ENCODE measurements at places on chromosomes 3 and 15.

DNA sequence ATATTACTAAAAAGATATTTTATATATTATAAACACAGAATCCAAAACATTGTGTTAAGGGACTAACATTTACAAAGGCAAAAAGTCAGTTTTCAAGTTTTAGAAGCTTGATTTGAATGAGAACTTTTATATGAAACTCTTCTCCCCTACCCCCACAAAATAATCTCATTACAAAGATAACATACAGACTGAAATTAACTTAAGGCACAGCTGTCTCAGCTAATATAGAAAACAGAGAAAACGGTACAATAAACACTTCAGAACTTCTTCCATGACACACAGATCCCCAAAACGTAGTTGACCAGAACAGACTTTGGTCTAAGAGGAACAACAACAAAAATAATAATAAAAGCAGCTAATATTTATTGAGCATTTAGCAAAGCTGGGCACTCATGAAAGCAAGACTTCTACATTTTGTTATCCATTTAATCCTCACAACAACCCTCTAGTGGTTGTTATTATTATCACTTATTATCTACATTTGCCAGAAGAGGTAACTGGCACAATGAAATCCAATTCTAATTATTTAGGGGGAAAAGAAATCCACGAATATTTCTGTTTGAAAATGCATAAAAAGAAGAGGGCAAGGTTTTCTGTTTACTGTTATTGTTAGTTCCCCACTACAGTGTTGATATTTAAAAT lies 68.1 kb downstream of the PFN2 start:
- H3K36me3 ChIP-seq, result no peaks in the 10 kb centered on the region
- no peak for DNase-seq
- H3K4me1 ChIP-seq, result no peaks in the 10 kb centered on the region
- no peak overlapping the region for H3K27ac ChIP-seq
- H3K27me3 ChIP-seq, result no peaks in the 10 kb centered on the region
- no peak overlapping the region for H3K4me3 ChIP-seq

GRCh38 chr3:97838393-97838792 lies 16.6 kb downstream of the CRYBG3 start:
- no peak overlapping the region for H3K4me3 ChIP-seq
- no peaks in the 10 kb centered on the region for H3K36me3 ChIP-seq
- no peak overlapping the region for H3K27ac ChIP-seq
- no peaks in the 10 kb centered on the region for H3K27me3 ChIP-seq
- H3K4me1 ChIP-seq, result no peaks in the 10 kb centered on the region

DNA sequence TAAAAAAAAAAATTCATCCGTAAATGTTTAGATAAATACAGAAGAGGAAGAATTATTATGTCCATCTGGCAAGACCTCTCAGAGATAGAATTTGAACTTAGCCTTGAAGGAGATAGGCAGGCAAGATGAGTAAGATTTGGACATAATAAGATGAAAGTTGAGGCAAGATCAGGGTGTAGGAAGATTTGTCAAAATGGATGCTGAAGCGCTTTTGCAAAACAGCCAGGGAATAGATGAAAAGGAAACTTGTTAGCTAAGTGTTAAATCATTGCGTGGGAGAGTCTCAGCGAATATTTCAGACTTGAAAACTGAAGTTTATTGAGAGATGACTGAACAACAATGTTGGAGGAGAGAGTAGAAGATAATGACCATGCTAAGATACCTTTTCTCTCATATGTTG lies 7.2 kb downstream of the BRK1 start:
- no peaks in the 10 kb centered on the region for H3K27me3 ChIP-seq
- no peak for DNase-seq
- no peaks in the 10 kb centered on the region for H3K4me1 ChIP-seq
- no peak overlapping the region for H3K4me3 ChIP-seq

DNA sequence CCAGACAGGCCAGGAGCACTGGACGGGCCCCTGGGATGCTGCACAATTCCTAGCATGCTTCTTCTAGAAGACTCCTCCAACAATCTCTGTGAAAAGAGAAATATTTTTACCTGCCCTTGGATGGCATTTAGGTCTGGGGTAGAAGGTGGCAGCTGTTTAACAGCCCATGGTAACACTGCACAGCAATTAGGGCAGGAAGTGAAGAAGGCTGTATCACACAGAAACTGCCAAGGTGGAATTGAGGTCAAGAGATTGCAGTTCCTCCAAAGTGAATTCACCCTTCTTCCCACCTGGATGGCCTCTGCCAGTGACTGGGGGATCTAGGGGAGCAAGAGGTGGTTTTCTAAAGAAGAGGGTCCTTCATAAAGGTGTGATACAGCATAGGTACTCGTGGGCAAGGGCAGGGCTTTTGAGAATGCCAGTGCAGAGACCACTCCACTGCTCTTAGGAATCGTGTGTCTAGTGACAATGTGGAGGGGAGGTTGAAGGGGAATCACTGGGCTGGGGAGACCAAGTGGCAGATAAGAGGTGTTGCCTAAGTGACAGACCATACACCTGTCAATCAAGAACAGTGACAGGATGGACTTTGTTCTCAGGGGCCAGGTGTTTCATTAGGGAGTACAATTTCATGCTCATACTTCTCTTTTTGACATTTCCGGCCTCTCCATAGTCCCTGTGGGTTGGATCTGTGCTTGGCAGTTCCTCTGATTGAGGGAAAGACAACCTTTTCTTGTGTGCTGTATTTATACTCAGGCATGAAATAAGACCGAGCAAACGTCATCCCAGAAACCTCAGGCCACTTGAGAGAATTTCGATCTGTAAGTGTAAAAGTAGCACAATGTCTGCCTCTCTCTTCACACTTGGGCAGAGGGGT lies 83.5 kb upstream of the BCL6 start:
- H3K27me3 ChIP-seq, result no peaks in the 10 kb centered on the region
- no peak overlapping the region for H3K27ac ChIP-seq
- no peak for DNase-seq
- H3K36me3 ChIP-seq, result no peaks in the 10 kb centered on the region
- no peak overlapping the region for H3K4me3 ChIP-seq
- H3K4me1 ChIP-seq, result no peaks in the 10 kb centered on the region

- H3K27ac ChIP-seq, result no peak overlapping the region
- no peaks in the 10 kb centered on the region for H3K4me1 ChIP-seq
- no peak overlapping the region for H3K4me3 ChIP-seq
- DNase-seq, result no peak
- H3K36me3 ChIP-seq, result peaks cover 31% of the 10 kb centered on the region
- no peaks in the 10 kb centered on the region for H3K27me3 ChIP-seq
Observed at GRCh38 chr3:48650723-48651122, 12.0 kb downstream of the CELSR3 start.

DNA sequence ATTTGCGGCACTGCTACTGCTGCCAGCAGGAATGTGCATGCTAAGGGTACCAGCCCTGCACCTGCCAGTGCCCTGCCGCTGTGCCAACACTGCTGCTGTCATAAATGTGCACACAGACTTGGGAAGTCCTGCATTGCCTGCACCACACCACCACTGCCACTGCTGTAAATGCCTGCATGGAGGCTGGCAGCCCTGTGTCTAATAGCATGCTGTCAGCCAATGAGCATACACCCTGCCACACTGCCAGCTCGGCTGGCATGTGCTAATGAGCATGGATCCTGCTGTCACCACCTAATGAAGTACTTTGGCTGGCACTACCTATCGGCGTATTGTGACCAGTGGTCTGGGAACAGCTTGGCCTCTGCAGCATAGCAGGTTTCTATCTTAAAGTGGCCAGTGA lies 981.8 kb upstream of the GBE1 start:
- no peak for DNase-seq
- no peaks in the 10 kb centered on the region for H3K4me1 ChIP-seq
- H3K4me3 ChIP-seq, result no peak overlapping the region
- H3K36me3 ChIP-seq, result no peaks in the 10 kb centered on the region
- H3K27me3 ChIP-seq, result no peaks in the 10 kb centered on the region

DNA sequence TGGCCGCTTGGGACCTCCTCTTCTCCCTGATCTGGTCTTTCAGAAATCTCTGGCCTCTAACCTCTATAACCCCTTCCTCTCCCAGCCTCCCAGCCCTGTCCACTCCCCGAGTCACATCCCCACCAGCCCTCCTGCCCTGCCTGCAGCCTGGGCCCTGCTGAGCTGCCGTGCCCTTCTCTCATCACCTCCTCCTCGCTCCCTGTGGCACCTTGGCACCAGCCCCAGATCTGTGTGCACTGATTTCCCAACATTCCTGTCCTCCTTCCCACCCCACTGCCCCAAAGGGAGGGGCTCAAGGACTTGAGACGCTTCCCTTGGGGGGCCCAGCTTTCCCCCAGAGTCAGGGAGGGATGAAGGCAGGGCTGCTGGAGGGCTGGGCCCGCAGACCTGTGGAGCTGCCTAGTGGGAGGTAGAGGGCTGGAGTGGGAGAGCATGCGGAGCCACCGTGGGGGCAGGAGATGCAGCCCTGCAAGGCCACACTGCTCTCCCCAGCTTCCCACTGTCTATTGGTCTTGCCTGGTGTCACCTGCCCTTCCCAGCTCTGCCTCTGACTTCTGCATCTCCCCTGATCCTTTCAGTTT lies 42.7 kb downstream of the EXOG start:
- DNase-seq, result no peak
- no peak overlapping the region for H3K27ac ChIP-seq
- H3K4me3 ChIP-seq, result no peak overlapping the region
- no peaks in the 10 kb centered on the region for H3K27me3 ChIP-seq
- peaks cover 16% of the 10 kb centered on the region for H3K36me3 ChIP-seq
- 0 out of 2 replicates have a peak, but pooled peaks cover 5% of the 10 kb centered on the region for H3K4me1 ChIP-seq

GRCh38 chr15:90588427-90588826 lies 58.7 kb downstream of the CRTC3 start:
- H3K4me1 ChIP-seq, result no peaks in the 10 kb centered on the region
- no peak for DNase-seq
- no peak overlapping the region for H3K4me3 ChIP-seq
- peaks cover 8% of the 10 kb centered on the region for H3K27me3 ChIP-seq
- H3K27ac ChIP-seq, result no peak overlapping the region
- no peaks in the 10 kb centered on the region for H3K36me3 ChIP-seq

GRCh38 chr15:64503197-64503596 lies 42.8 kb downstream of the ZNF609 start:
- peaks cover 3% of the 10 kb centered on the region for H3K4me1 ChIP-seq
- no peaks in the 10 kb centered on the region for H3K27me3 ChIP-seq
- DNase-seq, result no peak
- H3K4me3 ChIP-seq, result no peak overlapping the region

DNA sequence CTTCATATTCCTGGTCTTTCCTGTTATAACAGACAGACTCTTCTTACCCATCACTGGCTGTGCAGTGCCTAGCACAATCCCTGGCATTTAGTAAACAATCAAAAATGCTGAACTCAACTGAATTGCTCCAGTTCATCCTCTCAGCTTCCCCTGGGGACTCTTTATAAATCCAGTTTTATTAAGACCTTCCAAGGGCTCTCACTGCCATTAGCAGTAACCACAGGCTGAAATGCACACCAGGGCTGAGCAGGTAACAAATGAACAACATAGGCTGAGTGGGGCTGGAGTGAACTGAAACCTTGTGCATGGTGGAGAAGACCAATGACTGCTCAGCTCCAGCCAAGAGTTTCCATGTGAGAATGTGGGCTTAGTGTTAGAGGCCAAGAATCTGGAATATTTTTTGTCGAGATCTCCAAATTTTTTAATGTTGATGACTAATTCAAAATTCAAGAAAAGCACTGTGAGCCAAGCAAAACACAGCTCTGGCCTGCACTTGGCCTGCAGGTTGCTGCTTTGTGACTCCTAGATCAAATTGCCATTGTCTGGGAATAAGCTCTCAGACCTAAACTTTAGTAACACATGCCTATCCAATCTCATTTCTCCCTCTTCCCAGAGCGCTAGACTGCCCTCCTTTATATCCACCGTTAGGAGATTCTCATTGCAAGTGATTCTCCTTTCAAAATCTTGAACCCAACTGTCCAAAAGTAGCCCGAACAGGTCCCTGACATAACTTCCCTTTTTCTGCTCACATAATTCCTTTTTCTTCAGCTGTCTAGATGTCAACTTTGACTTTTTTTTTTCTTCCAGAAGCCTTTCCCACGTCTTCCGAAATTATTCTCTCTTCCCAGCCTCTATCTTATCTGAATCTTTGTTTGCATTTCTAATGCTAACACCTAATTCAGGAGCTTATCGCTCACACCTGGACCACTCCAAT lies 7.4 kb downstream of the SQOR start:
- no peak overlapping the region for H3K27ac ChIP-seq
- no peaks in the 10 kb centered on the region for H3K36me3 ChIP-seq
- H3K27me3 ChIP-seq, result no peaks in the 10 kb centered on the region
- no peaks in the 10 kb centered on the region for H3K4me1 ChIP-seq
- H3K4me3 ChIP-seq, result no peak overlapping the region
- DNase-seq, result no peak

GRCh38 chr3:134988666-134989065 lies 193.6 kb downstream of the EPHB1 start:
- H3K27me3 ChIP-seq, result no peaks in the 10 kb centered on the region
- no peak overlapping the region for H3K27ac ChIP-seq
- no peak for DNase-seq
- no peak overlapping the region for H3K4me3 ChIP-seq
- no peaks in the 10 kb centered on the region for H3K36me3 ChIP-seq
- peaks cover 7% of the 10 kb centered on the region for H3K4me1 ChIP-seq

- DNase-seq, result no peak
- H3K27ac ChIP-seq, result no peak overlapping the region
- H3K27me3 ChIP-seq, result no peaks in the 10 kb centered on the region
- H3K36me3 ChIP-seq, result no peaks in the 10 kb centered on the region
Observed at GRCh38 chr3:157465741-157466140, 29.1 kb downstream of the PTX3 start.

- no peaks in the 10 kb centered on the region for H3K36me3 ChIP-seq
- no peaks in the 10 kb centered on the region for H3K27me3 ChIP-seq
- H3K4me3 ChIP-seq, result no peak overlapping the region
- DNase-seq, result no peak
- H3K4me1 ChIP-seq, result no peaks in the 10 kb centered on the region
Observed at GRCh38 chr3:141454054-141454453, 32.8 kb upstream of the RASA2 start.

DNA sequence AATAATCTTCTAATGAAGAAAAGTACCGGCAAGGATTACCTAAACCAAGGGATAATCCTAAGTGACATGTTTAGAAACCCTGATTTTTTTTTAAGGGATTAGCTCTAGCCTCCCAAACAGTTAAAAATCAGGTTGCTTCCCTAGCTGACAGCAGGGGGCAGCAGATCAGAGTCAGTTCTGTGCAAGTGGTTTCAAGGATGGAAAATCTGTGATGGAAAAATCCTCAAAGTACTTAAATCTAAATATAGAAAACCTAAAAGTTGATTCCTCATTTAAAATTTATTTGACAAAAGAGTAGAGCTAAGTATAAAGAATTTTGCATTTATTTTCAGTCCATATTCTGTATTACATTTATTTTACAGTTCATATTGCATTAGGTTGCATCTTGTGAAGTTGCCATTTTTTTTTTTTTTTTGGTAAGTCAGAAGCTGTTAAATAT lies 107.6 kb downstream of the PEX5L start:
- no peak overlapping the region for H3K27ac ChIP-seq
- H3K27me3 ChIP-seq, result no peaks in the 10 kb centered on the region
- peaks cover 2% of the 10 kb centered on the region for H3K4me1 ChIP-seq
- H3K36me3 ChIP-seq, result no peaks in the 10 kb centered on the region
- no peak overlapping the region for H3K4me3 ChIP-seq

DNA sequence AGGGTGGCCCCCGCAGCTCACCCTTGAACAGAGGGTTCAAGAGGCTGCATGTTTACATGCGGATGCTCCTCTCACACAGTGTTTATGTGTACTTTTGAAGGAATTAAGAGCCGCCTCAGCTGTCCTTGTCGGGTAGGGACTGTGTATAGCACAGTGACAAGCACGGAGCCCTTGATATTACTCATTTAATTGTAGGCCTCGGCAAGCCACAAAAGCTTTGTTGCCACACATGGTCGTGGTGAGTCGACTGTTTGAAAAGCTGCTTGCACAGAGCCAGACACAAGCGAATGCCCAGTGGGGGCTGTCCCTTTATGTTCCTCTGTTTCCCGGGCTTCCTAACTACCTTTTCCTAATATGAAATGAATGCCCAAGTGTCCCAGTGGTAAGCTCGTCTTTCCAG lies 4.5 kb downstream of the ESYT3 start:
- no peaks in the 10 kb centered on the region for H3K4me1 ChIP-seq
- no peak overlapping the region for H3K4me3 ChIP-seq
- H3K27me3 ChIP-seq, result peaks cover 6% of the 10 kb centered on the region
- DNase-seq, result peak; percentile 22
- H3K36me3 ChIP-seq, result no peaks in the 10 kb centered on the region

All from H9 (cell line).